ENCODE measurements at places on chromosomes 2 and 18.

DNA sequence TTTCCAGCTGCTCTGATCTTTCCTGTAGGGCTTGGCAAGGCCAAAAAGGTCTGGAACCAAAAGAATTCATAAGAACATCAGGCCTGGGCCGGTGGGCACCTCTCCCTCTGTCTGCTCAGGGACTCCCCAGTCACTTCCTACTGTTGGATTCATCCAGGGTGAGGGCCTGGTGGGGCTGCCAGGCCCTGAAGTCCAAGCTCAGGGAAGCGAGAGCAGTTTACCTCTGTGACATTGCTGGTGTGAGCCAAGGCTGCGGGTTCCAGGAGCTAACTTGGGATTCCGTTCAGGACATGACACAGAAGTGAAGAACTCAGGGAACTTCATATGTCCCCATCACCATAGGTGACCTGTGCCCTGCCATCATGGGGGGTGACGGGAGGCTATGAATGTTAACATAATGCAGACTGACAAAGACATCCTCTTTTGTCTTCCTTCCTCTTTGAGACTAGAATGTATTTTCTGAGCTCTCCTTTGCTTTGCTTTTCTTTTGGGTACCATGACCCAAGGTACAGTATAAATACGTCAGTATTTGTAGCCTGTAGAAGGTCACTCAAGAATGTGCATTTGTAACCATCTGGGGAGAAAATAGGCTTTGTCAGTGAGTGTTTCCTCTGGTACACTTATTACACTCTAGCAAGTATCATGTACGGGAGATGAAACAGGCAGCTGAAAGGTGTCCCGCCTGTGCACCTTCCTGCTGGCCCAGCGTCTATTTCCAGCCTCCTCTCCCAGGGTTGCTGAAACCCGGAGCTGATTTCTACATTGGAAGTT lies 130.5 kb upstream of the SLC1A4 start:
- peak; percentile 25 for DNase-seq

DNA sequence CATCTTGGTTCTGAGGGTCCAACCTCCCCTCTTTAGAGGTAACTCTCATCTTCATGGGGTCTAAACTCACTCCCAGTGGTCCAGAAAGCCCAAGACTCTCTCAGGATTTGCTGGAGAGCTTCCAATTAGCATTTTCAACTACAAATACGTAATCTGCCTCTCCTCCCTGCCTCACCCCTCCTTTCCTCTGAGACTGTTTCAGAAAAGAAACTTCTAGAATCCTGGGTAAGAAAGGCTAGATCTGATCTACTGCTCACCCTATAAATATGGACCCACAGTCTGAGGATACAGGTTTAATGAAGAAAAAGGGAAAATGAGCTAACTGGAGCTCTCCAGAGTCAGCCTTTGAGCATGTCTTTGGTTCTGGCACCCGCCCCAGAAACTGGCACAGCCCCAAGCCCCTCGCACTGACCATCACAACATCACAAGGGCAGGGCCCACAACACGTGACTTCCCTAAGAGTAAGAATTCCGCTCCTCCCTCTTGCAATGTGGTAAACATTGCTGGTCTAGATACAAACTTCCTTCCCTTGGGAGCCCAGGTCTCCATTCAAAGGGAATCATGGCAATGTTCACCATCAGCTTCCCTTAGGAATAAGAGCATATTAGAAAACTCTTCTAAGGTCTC lies 21.7 kb upstream of the IHH start:
- DNase-seq, result no peak

DNA sequence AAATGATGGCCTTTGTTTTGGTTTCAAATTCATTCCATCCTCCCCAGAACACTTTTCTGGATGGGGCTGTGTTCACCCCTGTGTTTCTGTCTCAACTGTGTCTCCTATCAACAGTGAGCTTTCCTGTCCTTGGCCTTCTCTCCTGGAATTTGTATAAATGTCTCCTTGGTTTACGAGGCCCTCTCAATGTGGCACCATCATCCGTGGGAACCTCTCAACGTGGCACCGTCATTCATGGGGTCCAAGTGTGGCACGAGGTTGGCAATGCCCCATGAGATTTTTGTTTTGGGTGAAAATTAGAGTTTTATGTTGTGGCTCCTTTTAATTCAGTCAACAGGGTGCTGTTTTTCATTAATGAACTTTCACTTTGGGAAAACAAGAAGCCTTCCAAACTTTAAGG lies 280.7 kb upstream of the SALL3 start:
- DNase-seq, result no peak

DNA sequence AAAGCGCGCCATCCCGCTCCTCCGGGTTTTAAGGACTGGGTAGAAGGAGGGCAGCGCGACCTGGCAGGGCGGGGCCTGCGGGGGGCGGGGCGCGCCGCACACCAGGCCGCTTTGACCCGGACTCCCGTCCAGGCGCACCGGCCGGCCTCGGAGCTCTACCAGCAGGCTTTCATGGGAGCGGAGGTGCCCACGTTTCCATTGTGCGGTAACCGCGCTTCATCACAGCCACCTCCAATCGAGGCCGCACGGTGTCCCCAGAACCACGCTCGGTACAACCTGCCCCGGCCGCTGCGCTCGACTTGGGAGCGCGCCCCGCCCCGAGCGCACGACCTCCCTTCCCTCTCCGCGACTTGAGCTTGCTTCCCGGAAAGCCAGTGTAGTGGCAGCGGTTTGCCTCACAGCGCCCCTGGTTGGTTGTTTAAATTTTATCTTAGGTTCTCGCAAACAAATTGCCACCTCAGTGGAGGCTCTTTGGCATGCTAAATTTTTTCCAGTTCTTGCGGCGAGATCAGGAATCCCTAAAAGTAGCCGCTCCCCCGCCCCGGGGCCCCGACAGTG lies 280 bp upstream of the CYP1B1 start:
- DNase-seq, result no peak

DNA sequence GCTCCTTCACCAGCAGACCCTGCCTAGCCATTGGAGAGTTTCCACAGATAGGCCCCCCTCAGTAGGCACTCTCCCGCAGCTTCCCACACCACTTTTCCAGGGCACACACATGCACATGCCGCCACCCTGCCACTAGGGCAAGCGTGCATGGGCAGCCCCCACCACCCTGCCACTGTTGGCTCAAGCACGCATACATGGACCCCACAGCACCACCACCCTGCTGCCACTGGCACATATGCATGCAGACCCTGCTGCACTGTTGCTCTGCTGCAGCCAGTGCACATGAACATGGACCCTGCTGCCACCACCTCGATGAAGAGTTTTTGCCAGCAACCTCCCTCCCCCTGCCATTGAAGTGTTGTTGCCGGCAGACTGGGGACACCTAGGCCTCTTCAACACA lies 154.9 kb downstream of the FTCDNL1 start:
- DNase-seq, result no peak

- DNase-seq, result no peak
Measured at GRCh38 chr2:198287706-198288105, 483.3 kb downstream of the PLCL1 start.

GRCh38 chr2:13193900-13194299 lies 477.2 kb downstream of the TRIB2 start:
- DNase-seq, result peak; percentile 34

GRCh38 chr2:236190674-236191073 lies 22.5 kb upstream of the GBX2 start:
- DNase-seq, result no peak

DNA sequence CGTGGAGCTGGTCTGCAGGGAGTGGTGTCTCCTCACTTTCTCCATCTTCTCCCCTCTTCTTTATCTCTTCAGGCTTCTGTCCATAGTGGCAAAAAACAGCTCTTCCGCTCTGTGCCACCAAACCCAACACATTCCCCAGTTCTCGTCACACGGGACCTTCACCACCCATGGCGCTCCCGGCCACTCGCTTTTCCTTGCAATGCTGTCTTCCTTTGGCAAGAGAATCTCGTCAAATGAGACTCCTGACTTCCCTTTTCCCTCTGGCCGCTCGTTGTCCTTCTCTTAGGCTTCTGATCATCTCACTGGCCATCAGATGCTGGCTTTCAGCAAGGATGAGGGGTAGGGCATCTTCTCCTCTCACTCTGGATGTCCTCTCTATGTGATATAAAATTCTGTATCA lies 72.9 kb downstream of the DCDC2C start:
- no peak for DNase-seq

DNA sequence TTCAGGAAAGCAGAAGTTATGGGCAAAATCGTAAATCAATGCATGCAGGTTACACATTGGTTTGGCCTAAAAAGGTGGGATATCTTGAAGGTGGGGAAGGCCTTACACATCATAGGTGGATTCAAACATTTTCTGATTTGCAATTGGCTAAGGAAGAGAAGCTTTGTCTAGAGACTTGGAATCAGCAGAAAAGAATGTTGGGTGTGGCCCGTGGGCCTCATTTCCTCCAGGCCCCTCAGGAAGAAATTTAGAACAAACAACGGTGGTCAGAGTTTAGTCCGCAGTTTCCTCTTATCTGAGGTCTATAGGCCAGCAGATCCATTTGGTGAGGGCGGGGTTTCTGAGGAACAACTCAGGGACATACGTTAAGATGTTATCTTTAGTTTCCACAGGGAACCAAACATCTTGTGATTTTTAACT lies 50.9 kb upstream of the AFF3 start:
- DNase-seq, result no peak

DNA sequence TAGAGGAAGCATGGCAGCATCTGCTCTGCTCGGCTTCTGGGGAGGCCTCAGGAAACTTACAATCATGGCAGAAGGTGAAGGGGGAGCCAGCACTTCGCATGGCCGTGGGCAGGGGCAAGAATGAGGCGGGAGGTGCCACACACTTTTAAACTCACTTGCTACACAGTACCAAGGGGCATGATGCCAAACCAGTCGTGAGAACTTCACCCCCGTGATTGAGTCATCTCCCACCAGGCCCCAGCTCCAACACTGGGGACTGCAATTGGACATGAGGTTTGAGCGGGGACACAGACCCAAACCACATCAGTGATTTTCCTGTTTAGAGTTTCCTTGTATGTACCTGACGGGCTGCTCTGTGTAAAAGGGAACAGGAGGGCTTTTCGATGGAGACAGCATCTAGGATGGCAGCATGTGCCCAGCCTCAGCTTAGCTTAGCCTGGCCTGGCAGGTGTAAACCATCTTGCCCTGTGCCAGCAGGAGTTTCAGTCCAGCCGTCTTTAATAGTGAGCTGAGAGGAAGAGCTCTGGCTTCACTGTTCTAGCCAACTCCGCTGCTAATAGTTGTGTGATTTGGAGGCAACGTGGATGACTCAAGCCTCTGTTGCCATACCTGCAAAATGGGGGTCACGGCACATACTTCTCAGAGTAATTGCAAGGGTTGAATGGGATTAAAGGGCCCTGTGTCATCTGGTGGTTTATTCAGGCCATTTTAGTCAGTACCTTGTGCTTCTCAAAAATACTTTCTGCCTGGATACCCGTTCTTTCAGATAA lies 101.8 kb downstream of the ASAP2 start:
- no peak for DNase-seq

- DNase-seq, result no peak
Measured at GRCh38 chr2:241070811-241071676, 31.0 kb downstream of the MTERF4 start.

DNA sequence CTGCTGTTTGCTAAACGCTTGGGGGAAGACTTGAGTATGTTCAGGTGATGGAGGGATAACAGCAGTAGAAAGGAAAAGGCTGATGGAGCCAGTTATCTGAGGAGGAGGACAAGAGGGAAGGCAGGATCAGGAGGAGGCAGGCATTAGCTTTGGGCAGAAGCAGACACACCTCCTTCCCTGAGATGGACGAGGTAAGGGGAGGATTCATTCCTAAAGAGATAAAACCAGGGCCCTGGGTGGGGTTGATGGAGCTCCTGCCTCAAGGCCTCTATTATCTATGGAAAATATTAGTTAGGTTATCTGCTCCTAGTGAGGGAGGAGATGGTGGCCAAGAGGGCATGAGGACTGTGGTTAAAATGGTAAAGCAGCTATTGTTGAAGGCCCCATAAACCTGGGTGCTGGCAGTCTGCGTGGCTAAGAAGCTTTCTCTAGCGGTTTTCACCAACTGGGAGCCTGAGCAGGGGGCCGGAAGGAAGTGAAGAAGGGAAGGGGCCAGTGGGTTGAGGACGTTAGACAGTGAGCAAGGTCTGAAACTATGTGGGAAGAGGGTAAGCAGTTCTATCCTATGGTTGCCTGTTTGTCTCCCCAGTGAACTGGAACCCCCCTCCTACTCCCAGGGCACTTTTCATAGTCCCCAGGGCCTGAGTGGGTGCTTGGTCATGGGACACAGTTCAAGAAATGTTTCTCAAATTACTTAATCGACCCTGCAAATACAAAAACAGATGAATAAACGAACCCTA lies 56.6 kb upstream of the HK2 start:
- DNase-seq, result no peak

DNA sequence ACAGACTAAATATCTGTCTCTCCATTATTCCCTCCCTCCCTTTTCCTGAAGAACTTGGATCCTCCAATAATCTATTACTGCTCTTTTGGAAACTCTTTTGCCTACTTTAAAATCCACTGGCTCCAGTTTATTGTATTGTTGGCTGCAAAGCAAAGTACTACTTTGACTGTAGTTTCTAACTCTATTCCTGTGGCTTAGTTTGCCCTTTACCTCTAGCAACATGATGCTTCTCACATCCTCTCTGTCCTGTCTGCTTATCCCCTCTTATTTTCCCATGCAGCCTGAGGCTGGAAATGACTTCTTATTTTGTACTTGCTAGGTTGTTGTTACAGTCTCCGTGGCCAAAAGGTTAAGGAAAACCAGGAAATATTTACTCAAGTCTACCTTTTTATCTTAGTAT lies 26.8 kb downstream of the PDK1 start:
- DNase-seq, result peak; percentile 7

- no peak for DNase-seq
Measured at GRCh38 chr2:234968631-234969305, 17.0 kb downstream of the SH3BP4 start.

- DNase-seq, result no peak
Measured at GRCh38 chr2:6846540-6846939, 19.2 kb downstream of the CMPK2 start.

- DNase-seq, result no peak
Measured at GRCh38 chr18:73812423-73812822, 335.2 kb downstream of the FBXO15 start.

GRCh38 chr2:197914778-197915177 lies 110.4 kb downstream of the PLCL1 start:
- no peak for DNase-seq

GRCh38 chr2:10536569-10537133 lies 88.5 kb upstream of the ODC1 start:
- DNase-seq, result no peak

Data from dermis microvascular lymphatic vessel endothelial cell (primary cell).